ENCODE measurements at places on chromosomes 4 and X.

- DNase-seq = no peak
These were observed 99.5 kb downstream of the PPP2R2C start for GRCh38 chr4:6372649-6373525.

GRCh38 chr4:2434420-2434819 lies 15.7 kb downstream of the CFAP99 start:
- no peak for DNase-seq

DNA sequence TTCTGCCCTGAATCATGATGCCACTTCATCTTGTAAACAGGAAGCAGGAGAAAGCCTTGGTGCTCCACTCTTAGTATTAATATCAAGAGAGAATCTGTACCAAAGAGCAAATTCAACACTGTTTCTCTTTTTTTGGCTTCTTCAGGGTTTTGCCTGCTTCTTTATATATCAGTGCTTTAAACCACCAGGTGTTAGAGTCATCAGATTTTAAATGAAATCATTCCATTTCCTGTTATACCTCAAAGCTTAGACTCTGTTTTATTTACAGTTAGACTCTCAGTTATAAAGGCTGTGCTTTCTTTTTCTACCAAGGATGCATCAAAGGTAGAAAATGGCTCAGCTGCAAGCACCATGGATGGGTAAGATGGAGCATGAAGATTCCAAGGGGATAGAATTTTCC lies 350.9 kb downstream of the CAMK2D start:
- DNase-seq = no peak

- no peak for DNase-seq
These were observed 210.0 kb upstream of the IGFBP7 start for GRCh38 chr4:57320217-57320616.

DNA sequence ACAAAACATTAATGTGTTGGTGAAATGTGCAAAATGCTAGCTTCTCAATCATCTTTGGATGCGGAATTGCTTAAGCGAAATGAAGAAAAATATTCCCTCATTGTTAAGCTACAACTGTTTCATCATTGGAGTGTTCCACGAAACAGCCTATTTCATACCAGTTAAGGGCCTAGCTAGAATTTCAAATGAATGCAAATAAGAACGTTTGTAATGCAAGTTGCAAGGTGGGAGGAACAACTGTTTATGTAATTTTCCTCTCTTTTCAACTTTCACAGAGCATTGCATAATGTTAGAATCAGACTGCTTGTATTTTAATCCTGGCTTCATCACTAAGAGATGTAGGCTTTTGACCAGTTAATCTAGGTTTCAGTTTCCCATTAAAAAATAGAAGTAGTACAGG lies 480.1 kb downstream of the IL1RAPL1 start:
- no peak for DNase-seq

DNA sequence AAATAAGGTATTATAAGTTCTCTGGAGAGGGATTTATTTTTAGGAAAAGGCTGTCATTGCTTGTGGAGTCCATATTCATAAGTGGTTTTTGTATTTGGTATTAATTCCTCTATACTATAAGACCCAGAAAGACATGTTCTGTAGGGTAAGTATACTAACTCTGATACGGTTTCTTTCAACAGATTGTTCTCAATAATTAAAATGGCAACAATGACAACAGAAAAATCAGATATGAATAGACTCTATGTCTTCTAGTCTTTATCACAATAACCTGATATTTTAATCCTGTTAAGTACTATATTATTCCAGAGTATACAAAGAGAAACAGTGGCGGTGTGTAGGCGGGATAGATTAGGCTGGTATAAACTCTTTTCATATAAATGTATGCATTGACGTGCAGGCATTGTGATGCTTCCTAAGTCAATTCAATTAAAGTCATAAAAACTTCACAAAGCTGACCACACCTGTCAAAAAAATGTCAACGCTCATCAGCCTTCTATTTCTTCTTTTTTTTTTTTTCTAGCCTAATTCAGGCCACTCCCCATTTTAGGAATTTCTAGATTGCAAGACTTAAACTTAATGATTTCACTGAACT lies 150.4 kb downstream of the TRIML1 start:
- no peak for DNase-seq
